ENCODE measurements at places on chromosomes 4 and X.

DNA sequence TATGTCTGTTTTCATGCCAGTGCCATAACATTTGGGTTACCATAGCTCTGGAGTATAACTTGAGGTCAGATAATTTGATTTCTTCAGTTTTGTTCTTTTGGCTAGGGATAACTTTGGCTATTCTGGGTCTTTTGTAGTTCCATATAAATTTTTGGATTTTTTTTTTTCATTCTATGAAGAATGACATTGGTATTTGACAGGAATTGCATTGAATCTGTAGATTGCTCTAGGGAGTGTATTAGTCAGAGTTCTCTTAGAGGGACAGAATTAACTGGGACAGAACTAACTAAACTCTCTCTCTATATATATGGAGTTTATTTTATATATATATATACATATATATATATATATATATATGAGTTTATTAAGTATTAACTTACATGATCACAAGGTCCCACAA is 32.2 kb upstream of the SLIT2 start:
- no peak for DNase-seq

GRCh38 chr4:186428481-186428880 is 126.9 kb downstream of the MTNR1A start:
- DNase-seq: no peak

DNA sequence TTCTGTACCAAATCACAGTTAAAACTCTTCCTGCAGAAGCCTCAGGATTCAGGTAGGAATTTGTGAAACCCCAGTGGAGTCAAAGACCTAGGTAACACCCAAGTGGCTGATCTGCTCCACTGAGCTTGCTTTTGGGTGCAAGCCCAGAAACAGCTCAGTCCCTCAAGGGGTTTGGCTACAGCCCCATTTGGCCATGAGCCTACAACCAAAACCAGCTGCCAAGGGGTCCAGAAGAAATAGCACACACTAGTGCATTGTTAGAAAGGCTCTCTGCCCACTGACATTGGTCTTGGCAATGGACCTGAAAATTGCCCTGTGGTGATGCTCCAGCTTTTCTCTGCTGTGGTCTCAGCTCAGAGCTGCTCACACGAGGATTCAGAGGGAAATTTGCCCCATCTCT is 577.4 kb upstream of the INTU start:
- no peak for DNase-seq

DNA sequence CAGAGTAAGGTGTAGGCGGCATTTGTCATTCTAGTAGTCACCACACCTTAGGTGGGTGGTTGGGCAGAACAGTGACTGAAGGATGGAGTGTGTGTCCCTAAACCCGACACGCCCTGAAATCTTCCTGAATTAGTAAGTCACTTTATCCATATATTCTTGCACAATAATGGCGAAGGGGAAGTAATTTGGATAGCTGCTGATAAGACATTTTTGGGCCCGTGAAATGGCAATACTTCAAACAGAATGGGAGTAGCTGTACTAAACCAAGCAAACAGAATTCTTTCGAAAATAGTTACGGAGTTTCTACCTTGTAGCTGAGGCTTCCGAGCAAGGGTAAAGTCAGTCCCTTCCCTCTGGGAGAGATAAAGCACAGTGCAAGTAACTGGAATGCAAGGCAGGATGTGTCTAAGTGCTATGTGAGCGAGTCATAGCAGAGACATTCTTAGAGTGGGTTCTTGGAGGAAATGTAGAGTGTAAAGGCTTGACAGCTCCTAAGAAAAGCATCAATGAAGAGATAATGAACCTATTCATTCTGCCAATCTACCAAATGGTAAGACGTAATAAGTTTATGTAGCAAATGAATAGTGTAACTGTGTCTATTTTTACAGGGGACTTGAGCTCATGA is 72.8 kb downstream of the CLCN5 start:
- no peak for DNase-seq

DNA sequence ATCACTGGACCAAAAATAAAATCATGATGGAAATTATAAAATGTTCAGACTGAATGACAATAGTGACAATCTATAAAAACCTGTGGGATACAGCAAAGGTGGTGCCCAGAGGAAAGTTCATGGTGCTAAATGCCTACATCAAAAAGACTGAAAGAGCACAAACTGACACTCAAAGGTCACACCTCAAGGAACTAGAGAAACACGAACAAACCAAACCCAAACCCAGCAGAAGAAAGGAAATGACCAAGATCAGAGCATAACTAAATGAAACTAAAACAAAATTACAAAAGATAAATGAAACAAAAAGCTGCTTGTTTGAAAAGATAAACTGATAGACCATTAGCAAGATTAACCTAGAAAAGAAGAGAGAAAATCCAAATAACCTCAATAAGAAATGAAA is 78.7 kb downstream of the ANAPC10 start:
- no peak for DNase-seq

DNA sequence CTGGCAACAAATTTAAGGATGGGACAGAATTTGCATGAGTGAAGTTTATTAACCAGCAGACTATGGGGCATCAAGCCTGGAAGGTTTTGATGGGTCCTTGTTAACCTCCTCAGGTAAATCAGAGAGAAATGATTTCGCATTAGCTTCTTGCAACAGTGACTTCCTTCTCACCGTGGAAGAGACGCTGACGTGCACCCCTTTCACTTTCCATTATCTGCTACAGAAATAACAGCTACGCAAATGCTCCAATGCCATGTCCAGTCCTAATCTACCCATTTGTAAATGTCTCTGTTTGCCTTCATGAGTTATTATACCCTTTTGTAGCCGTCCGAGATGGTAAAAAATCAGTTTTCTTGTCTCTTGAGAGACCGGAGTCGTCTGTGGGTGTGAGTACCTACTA is 100.3 kb downstream of the SLC34A2 start:
- no peak for DNase-seq

DNA sequence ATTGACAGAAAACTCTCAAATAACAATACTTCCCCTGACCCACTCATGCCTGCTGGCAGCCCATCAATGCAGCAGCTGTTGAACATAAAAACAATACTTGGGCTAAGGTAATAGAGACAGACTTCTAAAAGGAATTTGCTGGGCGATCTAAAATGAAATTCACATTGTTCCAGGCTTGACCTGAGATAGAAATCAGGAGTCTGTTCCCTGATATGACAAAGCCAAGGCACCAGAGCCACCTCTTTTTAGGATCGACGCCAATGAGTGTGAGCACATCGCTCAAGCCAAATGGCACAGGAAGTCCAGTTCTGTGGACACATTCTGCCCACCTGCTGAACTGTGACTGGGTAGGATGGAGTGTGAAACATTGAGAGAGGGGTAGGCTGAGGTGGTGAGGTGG is 4.9 kb downstream of the SEPTIN11 start:
- no peak for DNase-seq

DNA sequence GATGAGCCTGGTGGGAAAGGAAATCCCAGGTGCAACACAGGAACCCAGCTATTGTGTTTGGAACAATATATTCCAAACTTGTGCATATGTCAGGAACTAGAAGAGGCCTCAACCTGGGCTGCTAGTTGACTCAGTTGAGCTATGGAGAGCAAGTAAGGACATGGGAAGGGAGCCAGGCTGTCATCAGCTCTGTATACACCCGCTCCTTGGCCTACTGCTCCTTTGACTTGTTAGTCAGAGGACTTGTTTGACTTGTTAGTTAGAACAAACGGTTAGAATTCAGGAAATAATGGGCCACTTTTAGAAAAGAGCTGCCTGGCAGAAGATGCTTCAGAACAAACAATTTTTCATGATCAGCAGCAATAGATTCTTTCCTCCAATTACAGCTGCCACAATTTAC is 76.4 kb downstream of the CBLL2 start:
- DNase-seq: no peak

GRCh38 chr4:5863461-5864113 is 29.3 kb downstream of the CRMP1 start:
- peak; percentile 36 for DNase-seq

- no peak for DNase-seq
Measured at GRCh38 chrX:48470833-48471118, 716 bp upstream of the SLC38A5 start.

DNA sequence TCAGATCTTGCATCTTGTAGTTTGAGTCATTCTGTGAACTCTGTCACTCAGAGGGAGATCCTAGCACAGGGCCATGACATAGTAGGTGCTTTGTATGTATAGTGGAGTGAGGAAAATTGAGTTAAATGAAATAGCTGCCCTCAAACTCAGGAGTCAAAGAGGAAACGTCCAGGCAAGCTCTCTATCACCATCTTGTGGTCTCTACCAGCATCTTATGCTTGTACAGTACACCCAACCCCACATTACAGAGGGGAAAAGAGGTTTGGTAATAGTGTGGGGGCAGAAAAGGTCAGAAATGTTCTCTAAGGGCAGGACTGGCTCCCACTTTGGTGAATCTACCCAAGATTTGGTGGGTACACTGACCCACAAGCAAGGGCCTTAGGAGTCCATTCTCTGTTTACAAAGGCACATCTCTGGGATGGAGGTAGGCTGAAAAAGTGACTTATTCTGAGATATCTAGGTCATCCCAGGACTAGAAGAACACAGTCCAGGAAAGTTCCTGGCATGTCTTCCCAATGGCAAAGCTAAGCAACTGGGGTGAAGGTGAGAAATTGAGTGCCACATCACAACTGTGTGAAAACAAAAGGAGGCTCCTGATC is 131.8 kb downstream of the OR13H1 start:
- DNase-seq: peak; percentile 39

GRCh38 chr4:100926039-100926717 is 408.4 kb upstream of the EMCN start:
- no peak for DNase-seq

- DNase-seq: no peak
Measured at GRCh38 chrX:150863191-150863590, 35.3 kb downstream of the CD99L2 start.

DNA sequence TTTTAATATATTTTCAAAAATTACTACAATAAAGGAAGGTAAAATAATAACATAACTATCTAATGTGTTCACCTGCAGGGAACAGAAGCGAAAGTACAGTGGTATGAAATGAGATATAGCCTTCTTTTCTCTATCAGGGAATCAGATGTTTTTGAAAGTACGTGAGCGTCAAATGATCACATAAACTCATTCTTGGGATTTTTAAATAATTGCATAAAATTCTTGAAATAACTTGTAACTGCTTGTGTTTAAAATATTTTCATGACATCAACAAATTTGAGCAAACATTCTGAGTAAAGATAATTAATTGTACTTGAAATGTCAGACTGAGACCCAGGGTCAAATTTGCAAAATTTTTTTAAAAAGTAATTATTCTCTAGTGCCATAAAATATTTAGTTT is 193.5 kb upstream of the NEIL3 start:
- DNase-seq: no peak

- DNase-seq: peak; percentile 16
Measured at GRCh38 chr4:53476232-53477037, 99.0 kb downstream of the FIP1L1 start.

- DNase-seq: peak; percentile 84
Measured at GRCh38 chr4:1410491-1411325, 4.5 kb upstream of the NKX1-1 start.

- DNase-seq: no peak
Measured at GRCh38 chr4:95643627-95644026, 94.9 kb upstream of the UNC5C start.

- peak; percentile 67 for DNase-seq
Measured at GRCh38 chrX:108001218-108001814, 19.1 kb upstream of the TEX13B start.

DNA sequence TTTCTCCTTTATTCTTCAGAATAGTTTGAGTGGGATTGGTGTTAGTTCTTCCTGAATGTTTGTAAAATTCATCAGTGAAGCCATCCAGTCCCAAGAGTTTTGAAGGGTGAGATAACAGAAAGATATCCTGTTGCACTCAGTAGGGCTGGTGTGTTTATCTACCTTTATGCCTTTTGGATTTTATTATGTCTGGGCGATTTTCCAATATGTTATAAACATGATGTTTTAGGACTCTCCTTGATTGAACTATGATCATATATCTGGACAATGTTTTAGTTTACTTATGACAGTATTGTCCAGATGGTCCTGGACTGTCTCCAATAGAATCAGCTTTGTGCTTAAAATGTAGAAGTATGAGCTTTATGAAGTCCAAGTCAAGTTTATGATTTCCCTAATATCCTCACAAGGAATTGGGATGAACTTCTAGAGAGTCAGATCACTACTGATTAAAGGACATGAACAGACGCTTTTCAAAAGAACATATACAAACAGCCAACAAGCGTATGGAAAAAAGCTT is 77.6 kb upstream of the ITM2A start:
- no peak for DNase-seq

DNA sequence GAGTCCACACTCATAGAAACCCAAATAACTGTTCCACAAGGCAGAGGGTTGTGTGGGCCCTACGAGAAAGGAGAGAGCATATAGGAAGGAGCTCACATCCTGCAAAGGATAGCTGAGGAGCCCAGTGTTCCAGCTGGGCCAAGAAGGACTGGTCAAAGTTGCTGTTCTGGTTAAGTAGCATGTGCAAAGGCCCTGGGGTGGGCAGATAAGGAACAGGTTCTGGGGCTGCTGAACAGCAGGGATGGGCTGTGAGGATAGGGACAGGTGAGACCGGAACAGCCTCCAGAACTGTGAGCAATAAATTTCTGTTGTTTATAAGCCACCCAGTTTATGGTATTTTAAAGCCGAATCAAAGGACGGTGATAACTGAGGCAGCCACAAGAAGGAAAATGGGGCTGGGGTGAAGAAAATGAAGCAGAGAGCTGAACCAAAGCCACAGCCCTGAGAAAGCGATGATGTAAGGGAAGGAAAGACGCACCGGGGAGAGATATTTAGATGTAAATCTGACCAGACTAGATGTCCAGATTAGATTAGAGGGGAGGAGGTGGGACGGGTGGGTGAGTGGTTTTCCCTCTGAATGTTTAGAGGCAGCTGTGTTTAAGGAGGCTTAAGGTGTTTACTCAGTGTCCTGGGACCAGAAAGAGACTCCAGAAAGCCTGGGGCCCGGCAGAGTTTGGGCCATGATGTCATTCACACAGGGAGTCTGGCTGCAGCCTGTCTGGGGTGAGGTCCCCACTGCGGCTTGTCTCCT is 180.8 kb upstream of the BCOR start:
- no peak for DNase-seq

GRCh38 chrX:126824338-126825007 is 4.9 kb downstream of the PRR32 start:
- DNase-seq: no peak

GRCh38 chr4:148141501-148141900 is 300.7 kb downstream of the NR3C2 start:
- DNase-seq: no peak

DNA sequence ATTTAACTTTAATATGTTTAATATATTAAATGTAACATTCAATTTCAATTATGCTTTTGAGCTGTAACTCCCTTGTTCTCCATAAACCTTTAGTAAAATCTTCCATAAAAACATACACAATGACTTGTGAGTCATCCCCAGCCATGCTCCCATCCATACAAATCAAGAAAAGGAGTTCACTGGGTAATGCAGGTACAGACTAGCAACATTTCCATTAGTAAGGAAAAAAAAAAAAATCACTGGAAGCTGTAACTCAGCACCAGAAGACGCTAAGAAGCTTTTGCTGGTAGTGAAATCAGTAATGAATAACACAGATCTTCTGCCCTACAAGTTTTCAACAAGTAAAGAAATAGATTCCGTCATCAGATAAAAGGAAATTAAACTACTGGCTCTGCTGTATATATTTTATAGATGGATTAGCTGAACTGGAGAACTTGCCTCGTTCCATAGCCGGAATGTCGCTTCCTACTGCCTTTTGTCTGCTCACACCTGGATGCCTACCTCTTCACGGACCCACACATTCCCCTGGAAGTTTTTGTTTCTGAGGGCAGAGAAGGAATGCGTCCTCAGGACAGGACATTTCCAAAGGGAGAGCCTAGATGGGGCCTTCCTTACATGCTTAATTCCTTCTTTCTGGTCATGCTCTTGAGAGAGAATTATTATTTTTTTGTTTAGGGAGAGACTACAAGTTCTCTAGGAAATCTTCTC is 298.4 kb upstream of the ANKRD50 start:
- no peak for DNase-seq

All from hematopoietic multipotent progenitor cell treated with erythropoietin and hydrocortisone succinate and interleukin-3 and kit ligand, for 6 days (in vitro differentiated cells).